ENCODE measurements at places on chromosomes 6 and 20.

DNA sequence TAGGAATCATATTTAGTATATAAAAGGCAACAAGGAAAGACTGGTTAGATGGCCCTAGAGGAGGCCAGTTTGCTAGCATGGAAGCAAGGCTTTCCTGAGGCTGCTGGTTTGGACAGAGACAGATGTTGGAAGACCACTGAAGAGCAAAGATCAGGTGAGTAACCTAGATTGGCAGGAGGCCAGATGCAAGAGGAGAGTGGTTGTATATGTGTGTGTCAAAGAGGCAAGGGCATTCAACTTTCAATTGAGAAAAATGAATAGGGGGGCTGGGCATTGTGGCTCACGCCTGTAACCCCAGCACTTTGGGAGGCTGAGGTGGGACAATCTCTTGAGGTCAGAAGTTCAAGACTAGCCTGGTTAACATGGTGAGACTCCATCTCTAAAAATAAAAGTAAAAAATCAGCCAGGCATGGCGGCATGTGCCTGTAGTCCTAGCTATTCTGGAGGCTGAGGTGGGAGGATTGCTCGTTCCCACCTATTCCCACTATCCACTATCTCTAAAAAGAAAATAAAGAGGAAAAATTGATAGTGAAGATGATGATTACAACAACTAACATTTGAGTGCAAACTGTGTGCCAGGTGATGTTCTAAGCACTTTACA is 79.8 kb downstream of the PRDM1 start:
- DNase-seq = no peak

GRCh38 chr6:128672023-128672422 is 151.6 kb upstream of the PTPRK start:
- DNase-seq = no peak

DNA sequence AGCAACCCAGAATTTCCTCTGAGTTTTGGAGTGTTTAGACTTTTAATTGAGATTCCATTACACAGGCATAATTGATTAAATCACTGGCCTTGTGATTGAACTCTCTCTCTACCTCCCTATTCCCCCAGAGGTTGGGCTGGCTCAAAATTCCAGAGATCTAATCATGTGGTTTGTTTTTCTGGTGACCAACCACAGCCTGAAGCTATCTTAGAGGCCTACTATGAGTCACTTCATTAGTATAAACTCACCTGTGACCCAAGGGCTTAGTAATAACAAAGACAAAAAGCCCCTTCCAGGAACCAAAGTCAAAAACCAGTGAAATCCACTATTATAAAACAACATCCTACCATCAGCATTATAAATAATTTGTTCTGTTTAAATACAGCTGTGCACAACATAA is 992.5 kb upstream of the CITED2 start:
- DNase-seq = no peak

DNA sequence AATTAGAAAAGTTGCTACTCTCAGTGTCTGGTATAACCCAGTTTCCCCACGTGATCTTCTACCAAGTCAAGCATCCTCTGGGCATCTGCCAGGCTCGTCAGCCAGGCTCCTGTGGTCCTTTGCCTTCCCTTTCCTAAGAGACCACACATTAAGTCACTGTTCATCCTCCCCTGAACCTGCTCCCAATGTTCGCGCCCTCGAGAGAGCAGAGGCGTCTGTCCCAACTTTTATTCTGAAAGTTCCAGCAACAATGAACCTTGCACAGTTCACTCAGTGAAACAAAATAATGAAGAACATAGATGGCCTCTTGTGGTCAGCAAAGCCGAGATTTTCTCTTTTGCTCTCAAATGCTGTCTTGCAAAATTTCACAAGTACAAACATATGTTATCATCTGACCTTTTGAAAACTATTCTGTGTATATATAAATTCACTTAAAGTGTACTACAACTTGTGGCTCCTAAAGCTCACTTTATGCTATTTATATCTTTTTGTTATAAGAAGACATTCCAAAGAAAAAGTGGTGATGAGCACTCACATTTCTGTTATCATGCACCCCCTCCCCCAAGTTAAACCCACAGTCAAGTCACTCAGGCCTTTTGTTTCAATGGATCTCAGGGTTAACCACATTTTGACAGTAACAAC is 39.2 kb upstream of the NHSL1 start:
- no peak for DNase-seq

- no peak for DNase-seq
Observed at GRCh38 chr6:164533045-164533362, 776.4 kb downstream of the C6orf118 start.

GRCh38 chr6:160396292-160396691 is 48.1 kb downstream of the SLC22A3 start:
- no peak for DNase-seq
